ENCODE measurements at places on chromosomes 2 and 18.

DNA sequence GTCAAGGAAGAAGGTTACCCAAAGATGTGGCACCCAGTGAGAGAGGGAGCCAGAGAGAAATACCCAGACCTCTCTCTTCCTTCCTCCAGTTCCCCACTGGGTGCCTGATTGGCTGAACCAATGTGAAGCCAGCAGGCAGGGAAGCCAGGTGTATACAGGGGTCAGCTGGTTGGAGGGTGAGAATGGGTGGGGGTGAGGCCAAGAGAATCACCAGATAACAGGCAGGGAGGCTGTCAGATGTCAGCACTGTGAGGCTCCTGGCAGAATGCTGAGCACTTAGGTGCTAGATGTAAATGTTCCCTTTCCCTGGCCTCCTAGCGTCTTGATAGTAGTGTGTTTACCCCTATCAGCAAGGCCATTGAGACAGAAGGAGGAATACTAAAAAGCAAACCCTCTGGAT lies 104.0 kb upstream of the MGAT5 start:
- no peak for DNase-seq

DNA sequence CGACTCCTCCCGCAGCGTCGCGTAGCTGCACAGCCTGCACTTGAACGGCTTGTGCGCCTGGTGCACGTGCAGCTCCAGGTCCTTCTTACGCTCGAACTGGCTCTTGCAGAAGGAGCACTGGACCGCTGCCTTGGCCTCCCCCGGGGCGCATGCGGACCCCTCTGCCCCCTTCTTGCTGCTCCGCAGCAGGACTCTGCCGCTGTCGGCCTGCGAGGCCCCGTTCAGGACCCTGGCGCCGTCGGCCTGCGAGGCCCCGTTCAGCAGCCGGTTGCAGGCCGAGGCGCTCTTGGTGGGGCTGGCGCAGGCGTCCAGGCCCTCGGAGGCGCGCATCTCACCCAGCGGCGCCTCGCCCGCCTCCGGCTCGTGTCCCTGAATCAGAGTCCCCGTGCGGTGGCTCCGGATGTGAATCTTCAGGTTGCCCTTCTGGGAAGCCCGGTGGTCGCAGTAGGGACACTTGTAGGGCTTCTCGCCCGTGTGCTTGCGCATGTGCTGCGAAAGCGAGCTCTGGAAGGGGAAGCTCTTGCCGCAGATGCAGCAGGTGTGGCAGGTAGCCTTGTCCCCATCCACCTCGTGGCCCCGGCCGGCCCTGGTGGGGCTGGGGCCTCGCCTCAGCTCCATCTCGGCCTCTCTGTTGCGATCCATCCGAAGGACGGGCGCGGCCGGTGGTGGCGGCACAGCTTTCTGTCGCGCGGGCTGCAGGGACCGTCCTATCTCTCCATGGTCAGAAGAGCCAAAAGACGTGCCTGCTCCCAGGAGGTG lies 52.5 kb downstream of the ZNF516 start:
- DNase-seq: no peak

- no peak for DNase-seq
These were observed 3.8 kb downstream of the RBFA start for GRCh38 chr18:80037869-80038630.

- no peak for DNase-seq
These were observed 15.2 kb downstream of the NABP1 start for GRCh38 chr2:191693166-191693565.

DNA sequence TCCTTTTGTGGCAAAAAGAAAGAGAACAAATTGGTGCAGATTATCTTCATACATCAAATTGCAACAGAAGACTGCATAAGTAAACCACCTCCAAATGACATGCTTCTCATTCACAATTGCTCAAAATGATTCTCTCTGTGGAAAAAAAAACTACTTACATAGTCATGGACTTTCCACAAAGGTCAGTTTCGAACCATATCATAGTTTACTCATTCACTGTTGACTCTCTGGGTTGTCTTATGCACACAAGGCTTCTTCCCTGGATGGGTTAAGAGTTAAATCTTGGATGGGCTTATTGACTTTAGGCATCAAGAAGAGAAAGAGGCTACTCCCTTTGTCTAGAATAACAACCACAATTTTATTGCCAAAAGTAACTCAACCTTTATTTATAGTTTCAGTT lies 91.3 kb upstream of the RAB27B start:
- no peak for DNase-seq
